Sciatic nerve (tissue), 2 donors: ENCODE measurements at places on chromosomes 2 and 18. TPM values are rescaled to one million over a fixed set of nuclear protein-coding genes. Genes with fewer than 3 reads are reported as not detected.

- DNase-seq, result no peak
Measured at GRCh38 chr2:83112858-83113257, 1346.2 kb downstream of the SUCLG1 start.

FLACC1 gene
- 5.4 TPM for total RNA-seq

TRAF3IP1 gene
- total RNA-seq, result 33.4 TPM

STPG4 gene
- 0.89 TPM for total RNA-seq

DNA sequence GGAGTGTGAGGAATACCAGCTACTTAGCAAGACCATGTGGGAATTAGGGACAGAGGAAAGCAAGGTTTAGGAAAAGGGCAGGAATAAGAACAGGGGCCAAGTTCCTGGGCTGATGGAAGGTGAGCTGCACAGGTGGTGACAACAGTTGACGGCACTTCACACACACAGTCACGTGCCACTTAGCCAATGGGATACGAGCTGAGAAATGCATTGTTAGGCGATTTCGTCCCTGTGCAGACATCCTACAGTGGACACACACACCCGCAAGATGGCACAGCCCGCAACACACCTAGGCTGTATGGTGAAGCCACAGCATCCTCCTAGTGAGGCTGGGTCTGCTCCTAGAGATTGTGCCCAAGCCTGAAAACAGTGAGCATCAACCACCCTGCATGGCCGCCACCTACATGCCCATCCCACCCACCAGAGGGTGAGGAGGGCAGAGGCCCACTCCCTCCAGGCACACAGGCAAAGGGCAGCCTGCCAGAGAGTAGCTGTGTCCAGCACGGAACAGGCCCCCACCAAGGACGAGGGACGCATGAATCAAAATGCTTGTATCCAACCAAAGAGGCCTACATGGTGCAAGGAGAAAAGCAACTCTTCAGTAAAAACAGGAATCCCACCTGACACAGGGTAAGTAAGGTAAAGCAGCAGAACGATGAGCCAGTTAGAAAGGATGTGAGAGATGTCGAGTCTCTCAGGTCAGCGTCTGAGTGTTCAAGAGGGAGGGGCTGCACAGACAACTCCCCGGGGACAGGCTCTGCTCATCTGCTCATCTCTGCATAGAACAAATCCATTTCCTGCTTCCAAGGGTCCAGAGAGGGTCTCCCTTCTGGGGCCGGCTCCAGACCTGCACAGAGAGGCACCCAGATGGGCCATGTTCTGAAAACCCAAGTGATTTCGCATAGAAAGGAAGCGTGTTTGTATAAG is 51.3 kb downstream of the ZNF516 start:
- DNase-seq, result no peak

DNA sequence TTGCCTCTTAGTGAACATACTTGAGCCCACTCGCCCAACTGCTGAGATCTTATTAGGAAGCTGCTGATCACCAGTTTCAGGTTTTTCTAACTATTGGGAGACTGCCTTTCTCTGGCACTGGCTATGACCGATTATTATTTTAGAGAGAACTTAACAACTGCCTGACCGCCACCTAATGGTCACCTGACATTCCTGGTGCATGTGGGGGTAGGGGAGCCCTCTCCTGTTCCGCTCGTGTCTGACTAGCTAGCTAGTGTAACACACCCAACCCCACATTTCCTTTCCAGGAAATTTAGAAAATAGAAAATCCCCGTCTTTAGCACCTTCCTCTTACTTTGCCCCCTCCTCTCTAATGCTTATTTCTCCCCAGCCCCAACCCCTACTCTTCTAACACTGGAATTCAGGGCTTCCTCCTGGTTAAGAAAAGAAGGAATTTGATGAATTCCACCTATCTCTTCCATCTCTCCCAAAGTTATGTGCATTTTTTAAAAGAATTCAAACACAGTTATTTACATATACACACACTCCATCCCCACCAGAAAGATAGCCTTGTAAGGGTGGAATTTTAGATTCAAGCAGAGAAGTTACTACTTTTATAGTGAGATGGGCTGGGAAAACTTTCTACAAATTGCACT is 19.4 kb upstream of the DNER start:
- no peak for DNase-seq

- DNase-seq, result no peak
Measured at GRCh38 chr2:42048299-42049220, 739 bp downstream of the PKDCC start.

KHK gene
- total RNA-seq, result 7.1 TPM

DNA sequence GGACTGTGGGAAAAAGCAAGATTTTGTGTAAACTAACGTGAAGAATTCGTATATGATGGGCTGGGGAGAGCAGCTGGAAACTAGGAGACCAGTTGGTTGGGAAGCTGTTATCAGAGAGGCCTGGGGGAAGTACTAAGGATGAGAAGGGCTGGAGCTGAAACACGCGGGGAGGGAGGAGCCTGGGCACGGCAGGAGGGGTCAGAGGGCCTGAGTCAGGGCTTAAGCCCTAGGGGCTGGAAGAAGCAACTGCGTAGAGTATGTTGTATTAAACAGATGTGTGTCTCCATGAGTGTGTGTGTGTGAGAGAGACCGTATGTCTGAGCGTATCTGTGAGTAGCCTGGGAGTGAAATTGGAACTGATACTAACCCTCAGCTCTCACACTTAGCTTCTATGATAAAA is 8.4 kb downstream of the POMC start:
- DNase-seq, result no peak

DAW1 gene
- total RNA-seq, result not detected

GRCh38 chr2:110105608-110106467 is 9.8 kb downstream of the MALL start:
- DNase-seq, result no peak

- DNase-seq, result no peak
Measured at GRCh38 chr18:8232791-8233190, 376.4 kb upstream of the RAB12 start.

DNA sequence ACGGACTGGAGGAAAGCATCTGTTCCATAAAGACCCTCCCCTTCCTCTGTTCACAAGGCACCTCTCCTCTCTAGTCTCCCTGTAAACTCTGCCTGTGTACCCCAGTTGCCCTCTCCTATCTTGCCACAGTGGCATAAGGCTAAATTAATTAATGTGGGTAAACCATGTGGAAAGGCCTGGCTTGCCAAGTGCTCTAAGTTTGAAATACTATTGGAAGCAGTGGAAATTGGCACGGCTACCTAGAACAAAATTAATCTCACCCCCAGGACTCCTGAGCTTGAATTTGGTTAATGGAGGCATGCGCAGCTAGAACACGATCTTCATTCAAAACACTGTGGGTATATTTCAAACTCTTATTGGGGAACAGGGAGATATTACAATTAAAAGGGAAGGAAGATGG is 19.2 kb upstream of the SLC14A2 start:
- DNase-seq, result no peak

GRCh38 chr2:190759749-190760213 is 110.9 kb downstream of the NAB1 start:
- no peak for DNase-seq

DNA sequence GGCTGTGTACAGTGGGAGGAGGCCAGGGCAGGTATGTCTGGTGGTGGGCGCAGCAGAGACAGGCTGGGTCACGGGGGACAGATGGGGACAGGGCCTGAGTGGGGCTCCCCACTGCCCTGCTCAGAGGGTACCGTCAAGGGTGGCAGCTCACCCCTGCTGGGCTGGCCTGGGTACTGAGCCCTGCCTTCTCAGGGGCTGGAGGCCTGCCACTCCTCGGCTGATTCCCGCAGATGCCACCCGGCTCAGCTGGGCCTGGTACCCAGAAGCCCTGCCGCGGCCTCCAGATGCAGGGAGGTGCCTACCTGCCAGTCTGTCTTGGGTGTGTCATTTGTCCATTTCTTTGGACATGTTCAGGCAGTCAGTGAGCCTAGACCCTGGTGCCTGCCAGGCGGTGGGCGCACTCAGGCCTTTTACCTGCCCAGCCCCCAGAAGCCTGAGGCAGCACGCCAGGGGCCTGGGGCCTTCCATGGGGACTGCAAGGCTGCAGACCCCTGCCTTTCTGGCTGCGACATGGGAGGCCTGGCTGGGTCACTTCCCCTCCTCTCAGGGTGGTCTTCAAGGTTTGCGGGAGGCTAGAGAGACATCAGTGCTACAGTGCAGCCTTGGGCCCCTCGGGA is 3.3 kb downstream of the SNORC start:
- DNase-seq, result peak; percentile 56

- DNase-seq, result no peak
Measured at GRCh38 chr2:66236816-66237802, 197.8 kb upstream of the MEIS1 start.

- DNase-seq, result no peak
Measured at GRCh38 chr18:76134628-76135027, 360.4 kb downstream of the ZNF516 start.

GRCh38 chr2:222978850-222979249 is 73.1 kb upstream of the KCNE4 start:
- no peak for DNase-seq

DNA sequence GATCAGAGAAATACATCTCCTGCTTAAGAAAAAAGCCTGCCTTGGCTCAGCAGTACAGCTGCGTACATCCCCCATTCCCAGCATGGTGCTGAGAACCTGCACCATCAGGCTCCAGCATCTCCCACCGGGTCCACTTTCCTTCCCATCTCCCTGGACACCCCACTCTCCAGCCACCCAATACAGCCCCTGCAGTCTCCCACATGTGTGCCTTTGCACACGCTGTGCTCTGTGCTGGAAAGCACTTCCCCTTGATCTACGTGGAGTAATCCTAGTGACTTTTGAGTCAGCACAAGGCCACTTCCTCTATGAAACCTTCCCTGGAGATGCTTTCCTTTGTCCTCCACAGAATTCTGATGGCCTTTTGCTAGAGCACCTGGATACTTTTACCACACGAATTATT is 17.0 kb downstream of the STAT1 start:
- DNase-seq, result no peak

- no peak for DNase-seq
Measured at GRCh38 chr18:3207565-3207964, 12.2 kb downstream of the MYOM1 start.

DNA sequence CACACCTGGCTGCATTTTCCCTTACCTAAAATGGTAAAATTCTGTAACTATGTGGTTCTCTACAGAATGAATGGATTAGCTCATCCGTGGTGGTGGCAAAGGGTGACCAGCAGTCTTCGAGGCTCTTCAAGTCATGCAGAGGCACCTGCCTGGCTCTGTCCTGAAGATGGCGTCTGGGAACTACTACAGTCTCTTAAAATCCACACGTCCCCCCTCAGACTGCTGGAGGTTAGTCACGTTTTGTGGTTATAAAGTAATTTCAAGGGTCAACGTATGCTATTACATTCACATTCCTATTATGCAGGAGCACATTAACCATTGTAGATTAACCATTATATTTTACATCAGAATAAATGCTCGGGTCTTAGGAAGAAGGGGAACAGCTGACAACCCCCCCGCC is 616.7 kb downstream of the GALR1 start:
- DNase-seq, result no peak

GRCh38 chr2:124320051-124320688 is 295.1 kb downstream of the CNTNAP5 start:
- no peak for DNase-seq

- DNase-seq, result no peak
Measured at GRCh38 chr18:25365242-25365641, 13.3 kb upstream of the ZNF521 start.

DNA sequence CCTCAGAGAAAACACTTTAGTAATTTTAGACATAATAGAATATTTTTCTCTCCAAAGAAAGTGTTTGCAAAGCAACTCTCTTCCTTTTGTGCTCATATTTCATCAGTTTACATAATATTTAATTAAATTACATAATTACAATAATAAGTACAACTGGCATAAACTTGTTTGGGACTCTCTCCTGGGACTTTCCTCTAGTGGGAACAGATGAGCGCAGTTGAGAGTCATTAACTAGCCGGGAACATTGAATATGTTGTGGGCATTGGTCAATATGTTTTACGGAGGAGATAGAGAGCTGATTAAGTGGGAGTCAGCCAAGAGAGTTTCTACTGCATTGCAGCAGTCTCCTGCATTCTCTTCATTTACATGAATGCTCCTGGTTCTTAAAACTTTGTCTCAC is 607.7 kb downstream of the ARHGAP15 start:
- no peak for DNase-seq

AQP4 gene
- total RNA-seq, result 0.27 TPM

SERPINB2 gene
- total RNA-seq, result 2.6 TPM

POTEJ gene
- not detected for total RNA-seq

DNA sequence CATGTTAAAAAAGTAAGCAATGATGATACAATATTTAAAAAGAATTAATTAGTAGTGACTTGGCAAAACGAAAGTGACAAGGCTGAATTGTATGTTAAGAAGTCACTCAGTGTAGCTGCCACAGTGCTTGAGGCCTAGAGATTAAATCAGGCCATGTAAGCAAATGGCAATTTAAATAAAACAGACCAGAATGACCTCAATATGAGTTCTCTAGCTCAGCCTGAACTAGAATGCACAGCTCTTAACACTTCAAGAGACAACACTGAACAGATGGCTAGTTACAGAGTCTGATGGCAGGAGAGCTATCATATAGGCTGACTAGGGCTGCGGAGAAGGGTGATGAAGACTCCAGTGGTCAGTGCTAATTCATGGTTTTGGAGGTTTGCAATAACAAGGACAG is 117.9 kb upstream of the ZBTB14 start:
- DNase-seq, result no peak

GRCh38 chr2:55719852-55720251 is 26.2 kb upstream of the PNPT1 start:
- no peak for DNase-seq

DNA sequence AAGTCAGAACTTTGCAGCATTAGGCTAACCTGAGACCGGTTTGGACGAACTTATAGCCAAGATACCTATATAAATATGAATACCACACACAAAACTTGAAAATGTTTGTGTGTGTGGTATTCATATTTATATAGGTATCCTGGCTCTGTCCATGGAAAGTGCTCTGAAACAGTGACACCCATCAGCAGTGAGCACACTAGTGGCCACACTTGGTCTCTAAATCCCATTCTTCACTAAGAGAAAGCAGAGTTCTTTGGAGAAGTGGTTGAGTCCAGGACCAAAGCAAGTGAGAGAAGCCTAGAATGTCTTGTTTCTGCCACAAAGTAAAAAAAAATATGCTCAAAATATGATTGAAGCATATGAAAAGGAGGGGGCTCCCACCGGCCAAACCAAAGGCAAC is 146.5 kb downstream of the TWIST2 start:
- DNase-seq, result no peak

GRCh38 chr2:62010632-62011256 is 105.3 kb downstream of the COMMD1 start:
- no peak for DNase-seq

OXER1 gene
- 2.8 TPM for total RNA-seq

GRCh38 chr2:200461846-200462710 is 47.8 kb downstream of the KCTD18 start:
- DNase-seq, result no peak

GRCh38 chr2:182713601-182714000 is 2.5 kb upstream of the DNAJC10 start:
- no peak for DNase-seq

CNTNAP5 gene
- total RNA-seq, result not detected
